ENCODE measurements at places on chromosomes 4 and X. TPM values are rescaled to one million over a fixed set of nuclear protein-coding genes. Genes with fewer than 3 reads are reported as not detected.

DNA sequence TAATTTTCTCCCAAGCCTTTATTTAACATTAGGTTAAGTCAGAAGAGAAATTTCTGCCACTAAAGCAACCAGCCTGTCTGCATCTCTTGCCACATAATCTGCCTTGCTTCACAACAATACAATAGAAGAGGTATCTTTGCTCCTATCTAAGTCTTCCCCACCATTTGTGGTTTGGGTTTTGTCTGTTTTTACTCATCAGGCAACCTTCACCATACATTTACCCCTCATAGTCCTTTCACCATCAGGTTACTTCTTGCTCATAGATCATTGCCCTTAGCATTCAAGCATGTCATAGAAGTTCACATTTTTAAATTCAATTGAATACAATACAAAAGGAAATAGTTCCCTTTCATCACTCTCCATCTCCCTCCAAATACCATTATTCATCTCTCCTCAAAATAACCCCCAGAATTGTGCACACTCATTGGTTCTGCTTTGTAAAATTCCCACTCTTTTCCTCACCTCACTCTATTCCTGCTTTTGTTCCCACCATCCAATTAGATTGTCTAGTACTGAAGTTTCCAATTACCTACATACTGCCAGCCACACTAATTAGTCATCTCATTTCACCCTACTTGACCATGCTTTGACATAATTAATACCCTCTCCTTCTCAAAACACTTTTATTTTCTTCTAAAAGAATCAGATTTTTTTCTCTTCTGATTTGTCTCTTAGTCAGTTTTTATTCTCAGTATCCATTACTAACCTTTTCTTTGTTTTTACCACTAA lies 1957.0 kb upstream of the AGA start:
- no peak overlapping the region for H3K27ac ChIP-seq
- no peaks in the 10 kb centered on the region for H3K4me1 ChIP-seq
- H3K4me3 ChIP-seq, result no peak overlapping the region

GRCh38 chr4:79174490-79175252 lies 151.2 kb downstream of the NAA11 start:
- H3K27ac ChIP-seq, result no peak overlapping the region
- no peaks in the 10 kb centered on the region for H3K27me3 ChIP-seq
- no peaks in the 10 kb centered on the region for H3K36me3 ChIP-seq
- no peak overlapping the region for H3K4me3 ChIP-seq
- no peak for DNase-seq

- DNase-seq, result no peak
- H3K4me3 ChIP-seq, result no peak overlapping the region
- no peaks in the 10 kb centered on the region for H3K36me3 ChIP-seq
- H3K27me3 ChIP-seq, result no peaks in the 10 kb centered on the region
- H3K4me1 ChIP-seq, result peaks cover 5% of the 10 kb centered on the region
Measured at GRCh38 chr4:108556588-108557200, 63.7 kb upstream of the RPL34 start.

DNA sequence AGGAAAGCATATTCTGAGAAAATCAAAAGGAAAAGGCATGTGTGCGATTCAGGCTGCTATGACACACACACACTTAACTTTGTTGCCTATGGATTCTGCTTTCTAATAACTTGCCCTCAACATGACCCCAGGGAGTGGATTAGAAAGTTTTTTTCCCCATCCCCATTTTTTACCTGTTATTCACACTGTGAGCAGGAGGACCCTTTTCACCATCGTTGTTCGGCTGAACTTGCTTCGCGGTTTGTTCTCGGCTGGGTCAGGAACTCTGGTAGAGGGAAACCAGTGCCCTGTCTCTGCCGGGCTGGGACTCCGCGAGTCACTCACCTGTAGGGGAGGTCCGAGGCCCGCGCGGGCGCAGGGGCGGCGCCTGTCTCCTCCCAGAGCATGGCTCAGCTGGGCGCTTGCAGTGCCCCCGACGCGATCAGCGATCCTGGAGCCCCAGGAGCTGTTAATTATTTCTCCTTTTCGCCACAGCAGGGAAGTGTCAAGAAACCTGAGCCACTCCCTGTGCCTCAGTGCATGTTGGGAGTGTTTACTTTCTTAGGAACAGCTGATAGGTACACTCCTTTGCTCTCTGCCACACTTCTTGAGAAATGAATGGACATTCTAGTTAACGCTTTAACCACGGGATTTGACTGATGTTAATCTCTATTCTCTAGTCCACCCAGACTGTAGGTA lies at the start of gene RASSF6:
Gene RASSF6 (minus strand): TSS at position 322 of the 678 bp plus-strand sequence. CDS start 8,641 bp downstream, outside the sequence.
- H3K4me1 ChIP-seq, result no peaks in the 10 kb centered on the region
- no peak within 1 kb of the TSS for H3K27ac ChIP-seq
- H3K36me3 ChIP-seq, result no peaks in the 10 kb centered on the region
- no peak for DNase-seq
- H3K27me3 ChIP-seq, result peaks cover 11% of the 10 kb centered on the region
- no peak within 1 kb of the TSS for H3K4me3 ChIP-seq

- no peak overlapping the region for H3K27ac ChIP-seq
- H3K27me3 ChIP-seq, result no peaks in the 10 kb centered on the region
- DNase-seq, result no peak
- H3K36me3 ChIP-seq, result no peaks in the 10 kb centered on the region
Measured at GRCh38 chr4:98446499-98447375, 185.6 kb downstream of the RAP1GDS1 start.

The EXOSC9 gene
- total RNA-seq, result 10.6 TPM

DNA sequence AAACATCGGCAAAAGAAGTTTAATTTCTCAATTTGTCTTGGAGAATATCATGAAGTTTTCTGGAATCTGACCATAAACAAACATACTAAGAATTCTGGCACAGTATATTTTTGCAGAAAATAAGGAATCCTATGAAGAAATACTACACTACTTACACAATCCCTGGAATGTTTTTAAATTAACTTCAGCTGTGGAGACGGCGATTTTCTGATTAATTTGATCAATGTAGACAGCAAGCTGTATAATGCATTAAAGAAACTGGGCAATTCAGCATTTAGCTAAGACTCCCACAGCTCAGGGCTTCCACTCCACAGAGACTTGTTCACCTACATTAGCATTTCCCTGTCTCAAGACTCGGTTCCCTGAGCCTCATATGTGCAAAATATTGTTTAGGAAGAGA lies 12.2 kb downstream of the EGFL6 start:
- no peak overlapping the region for H3K27ac ChIP-seq
- H3K36me3 ChIP-seq, result no peaks in the 10 kb centered on the region
- no peak overlapping the region for H3K4me3 ChIP-seq
- H3K27me3 ChIP-seq, result peaks cover 8% of the 10 kb centered on the region

DNA sequence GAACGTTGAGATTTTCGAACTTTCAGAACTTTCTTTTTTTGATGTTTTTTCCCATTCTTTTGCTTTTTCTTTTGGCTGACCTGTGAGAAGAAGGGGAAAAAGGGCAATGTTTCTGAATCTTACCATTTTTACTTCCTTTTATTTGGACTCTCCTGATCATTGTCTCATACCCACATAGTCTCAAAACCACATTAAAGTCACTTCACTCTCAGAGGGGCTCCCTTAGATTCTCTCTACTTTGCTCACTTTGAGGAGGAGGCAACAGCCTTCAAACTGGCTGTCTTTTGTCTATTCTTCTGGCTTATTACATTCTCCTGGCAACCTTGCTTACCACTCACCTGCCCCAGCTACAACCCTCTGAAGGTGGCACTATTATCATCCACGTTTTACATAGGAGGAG lies 3.7 kb downstream of the CXCL9 start:
- DNase-seq, result no peak
- H3K27me3 ChIP-seq, result no peaks in the 10 kb centered on the region
- no peak overlapping the region for H3K4me3 ChIP-seq
- no peak overlapping the region for H3K27ac ChIP-seq

DNA sequence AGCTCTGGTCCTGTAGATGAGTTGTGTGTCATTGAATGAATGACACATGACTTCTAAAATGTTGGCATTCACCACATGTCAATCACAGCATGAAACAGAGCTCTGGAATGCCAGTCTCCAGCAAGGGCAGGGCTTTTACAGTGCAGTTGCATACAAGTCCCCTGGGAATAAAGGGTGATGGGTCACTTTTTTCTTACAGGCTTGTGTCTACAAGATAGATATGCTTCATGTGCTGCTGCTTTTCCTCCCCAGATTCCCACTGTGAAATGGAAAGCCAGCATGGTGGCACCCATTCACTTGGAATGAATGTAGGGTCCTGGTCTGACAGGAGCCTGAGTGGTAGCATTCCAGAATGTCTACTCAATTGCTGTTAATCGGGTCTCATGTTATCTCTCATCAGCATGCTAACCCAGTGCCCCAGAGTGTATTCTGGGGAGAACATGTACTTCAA lies 159.1 kb upstream of the KIT start:
- H3K36me3 ChIP-seq, result no peaks in the 10 kb centered on the region
- no peaks in the 10 kb centered on the region for H3K27me3 ChIP-seq
- DNase-seq, result no peak

The ZNF718 gene
- total RNA-seq, result 5.6 TPM

The FAM241A gene
- 4.1 TPM for total RNA-seq

The VGLL1 gene
- not detected for total RNA-seq

DNA sequence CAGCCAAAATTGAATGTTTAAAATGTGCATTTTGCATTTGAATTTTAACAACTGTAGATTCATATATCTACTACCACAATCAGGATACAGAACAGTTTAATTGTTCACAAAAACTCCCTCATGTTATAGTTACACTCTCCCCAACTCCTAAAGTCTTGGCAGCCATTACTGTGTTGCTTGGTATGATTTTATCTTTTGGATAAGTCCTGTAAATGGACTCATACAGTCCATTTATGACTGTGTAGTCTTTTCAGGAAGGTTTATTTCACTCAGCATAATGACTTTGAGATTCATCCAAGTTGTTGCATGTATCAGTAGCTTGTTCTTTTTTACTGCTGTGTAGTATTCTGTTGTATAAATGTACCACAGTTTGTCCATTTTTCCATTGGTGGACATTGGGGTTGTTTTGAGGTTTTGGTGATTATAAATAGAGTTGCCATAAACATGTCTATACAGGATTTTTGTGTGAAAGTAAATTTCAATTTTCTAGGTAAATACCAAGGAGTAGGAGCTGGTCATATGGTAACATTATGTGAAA lies 9.9 kb downstream of the FAM193A start:
- H3K4me3 ChIP-seq, result no peak overlapping the region
- H3K27me3 ChIP-seq, result no peaks in the 10 kb centered on the region
- DNase-seq, result no peak
- H3K27ac ChIP-seq, result no peak overlapping the region
- H3K36me3 ChIP-seq, result no peaks in the 10 kb centered on the region

- peaks cover 10% of the 10 kb centered on the region for H3K27me3 ChIP-seq
- no peaks in the 10 kb centered on the region for H3K4me1 ChIP-seq
- no peak overlapping the region for H3K27ac ChIP-seq
Measured at GRCh38 chr4:7593646-7594412, 159.1 kb upstream of the PSAPL1 start.

The TCEANC gene
- 2.8 TPM for total RNA-seq

GRCh38 chr4:149555799-149556198 lies 259.8 kb downstream of the IQCM start:
- DNase-seq, result no peak
- H3K4me1 ChIP-seq, result no peaks in the 10 kb centered on the region

GRCh38 chrX:72299891-72300630 lies 5.7 kb downstream of the CITED1 start:
- peaks cover 50% of the 10 kb centered on the region for H3K27me3 ChIP-seq
- no peak overlapping the region for H3K27ac ChIP-seq
- H3K36me3 ChIP-seq, result no peaks in the 10 kb centered on the region
- H3K4me3 ChIP-seq, result no peak overlapping the region
- peaks cover 3% of the 10 kb centered on the region for H3K4me1 ChIP-seq

The MAGEC2 gene
- total RNA-seq, result not detected

The CD40LG gene
- not detected for total RNA-seq

GRCh38 chrX:133838761-133839676 lies 146.4 kb downstream of the GPC3 start:
- peak; percentile 22 for DNase-seq
- no peak overlapping the region for H3K27ac ChIP-seq
- H3K36me3 ChIP-seq, result no peaks in the 10 kb centered on the region
- H3K27me3 ChIP-seq, result peaks cover 15% of the 10 kb centered on the region

The CPZ gene
- 4.7 TPM for total RNA-seq

The CDK16 gene
- total RNA-seq, result 102 TPM

The PIM2 gene
- total RNA-seq, result 8.8 TPM

DNA sequence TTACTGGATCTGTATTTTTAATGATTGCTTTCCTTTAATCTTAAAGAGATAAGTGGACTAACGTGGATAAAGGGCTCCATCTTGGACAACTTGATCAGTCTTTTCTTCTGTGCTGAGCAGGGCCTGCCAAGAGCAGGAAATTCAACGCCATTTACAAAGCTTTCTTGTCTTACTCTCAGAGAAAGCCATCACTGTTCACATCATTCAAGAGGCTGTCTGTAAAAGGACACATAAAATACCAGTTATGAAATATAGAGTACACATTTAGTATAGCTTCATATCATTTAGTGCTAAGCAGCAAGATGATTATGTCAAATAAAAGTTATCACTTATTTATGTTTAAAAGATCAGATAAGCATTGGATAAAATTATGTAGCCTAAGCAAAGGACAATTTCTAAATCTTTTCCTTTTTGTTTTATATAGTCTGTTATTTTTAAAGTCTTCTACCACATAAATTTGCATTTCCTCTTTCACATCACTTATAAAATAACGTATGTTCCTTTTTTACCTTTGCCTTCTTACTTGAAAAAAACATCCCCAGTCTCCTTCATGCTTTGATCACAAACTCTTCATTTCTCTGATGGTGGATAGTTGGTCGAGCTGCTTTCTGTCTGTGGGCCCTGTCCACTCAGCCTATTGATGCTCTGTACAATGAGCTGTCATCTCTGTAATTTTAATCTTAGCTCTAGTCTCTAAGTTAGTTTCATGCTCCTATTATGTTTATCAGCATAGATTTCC lies 2.1 kb upstream of the CCNG2 start:
- H3K27me3 ChIP-seq, result no peaks in the 10 kb centered on the region
- no peak overlapping the region for H3K27ac ChIP-seq
- DNase-seq, result no peak
- peaks cover 11% of the 10 kb centered on the region for H3K36me3 ChIP-seq

- no peaks in the 10 kb centered on the region for H3K27me3 ChIP-seq
- H3K27ac ChIP-seq, result no peak overlapping the region
- DNase-seq, result no peak
- H3K4me3 ChIP-seq, result no peak overlapping the region
- no peaks in the 10 kb centered on the region for H3K36me3 ChIP-seq
- H3K4me1 ChIP-seq, result no peaks in the 10 kb centered on the region
Measured at GRCh38 chrX:136712650-136713310, 64.8 kb downstream of the CD40LG start.

DNA sequence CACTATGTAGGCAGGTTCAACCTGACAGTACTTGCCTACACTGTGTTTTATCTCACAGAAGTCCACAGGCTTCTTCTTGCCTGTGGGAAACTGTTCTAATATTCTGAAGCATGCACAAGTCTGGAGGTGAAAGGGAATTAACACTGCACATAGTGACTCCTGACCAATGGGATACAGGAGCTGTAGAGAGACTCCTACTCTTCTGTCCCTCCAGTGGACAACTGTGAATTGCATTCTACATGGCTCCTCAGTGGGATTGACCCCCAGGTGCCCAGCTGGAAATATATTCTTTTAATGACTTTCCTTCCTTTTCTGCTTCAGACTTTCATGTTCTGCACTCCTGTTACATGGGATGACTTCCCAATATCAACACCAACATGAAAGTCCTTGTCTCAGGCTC lies 8.2 kb upstream of the YIPF6 start:
- H3K4me3 ChIP-seq, result no peak overlapping the region
- H3K27me3 ChIP-seq, result peaks cover 5% of the 10 kb centered on the region
- H3K27ac ChIP-seq, result no peak overlapping the region
- DNase-seq, result no peak
- H3K36me3 ChIP-seq, result no peaks in the 10 kb centered on the region
- no peaks in the 10 kb centered on the region for H3K4me1 ChIP-seq

- H3K36me3 ChIP-seq, result no peaks in the 10 kb centered on the region
- no peak overlapping the region for H3K4me3 ChIP-seq
- no peaks in the 10 kb centered on the region for H3K27me3 ChIP-seq
- DNase-seq, result no peak
- H3K4me1 ChIP-seq, result no peaks in the 10 kb centered on the region
Measured at GRCh38 chrX:43328358-43328946, 327.6 kb upstream of the MAOA start.

The MAGEC3 gene
- not detected for total RNA-seq

The PNMA3 gene
- 25.5 TPM for total RNA-seq
